ENCODE measurements at places on chromosomes 5 and 9. TPM values are rescaled to one million over a fixed set of nuclear protein-coding genes. Genes with fewer than 3 reads are reported as not detected.
A peak's percentile ranks its signal among the peaks of the same experiment; 100 is the strongest.

Gene LOX
- 2.7 TPM for total RNA-seq

GRCh38 chr5:5751498-5751897 lies 329.0 kb downstream of the ICE1 start:
- H3K4me1 ChIP-seq = no peaks in the 10 kb centered on the region
- H3K27ac ChIP-seq = no peak overlapping the region
- H3K27me3 ChIP-seq = no peaks in the 10 kb centered on the region
- no peak for DNase-seq
- no peak overlapping the region for H3K4me3 ChIP-seq

DNA sequence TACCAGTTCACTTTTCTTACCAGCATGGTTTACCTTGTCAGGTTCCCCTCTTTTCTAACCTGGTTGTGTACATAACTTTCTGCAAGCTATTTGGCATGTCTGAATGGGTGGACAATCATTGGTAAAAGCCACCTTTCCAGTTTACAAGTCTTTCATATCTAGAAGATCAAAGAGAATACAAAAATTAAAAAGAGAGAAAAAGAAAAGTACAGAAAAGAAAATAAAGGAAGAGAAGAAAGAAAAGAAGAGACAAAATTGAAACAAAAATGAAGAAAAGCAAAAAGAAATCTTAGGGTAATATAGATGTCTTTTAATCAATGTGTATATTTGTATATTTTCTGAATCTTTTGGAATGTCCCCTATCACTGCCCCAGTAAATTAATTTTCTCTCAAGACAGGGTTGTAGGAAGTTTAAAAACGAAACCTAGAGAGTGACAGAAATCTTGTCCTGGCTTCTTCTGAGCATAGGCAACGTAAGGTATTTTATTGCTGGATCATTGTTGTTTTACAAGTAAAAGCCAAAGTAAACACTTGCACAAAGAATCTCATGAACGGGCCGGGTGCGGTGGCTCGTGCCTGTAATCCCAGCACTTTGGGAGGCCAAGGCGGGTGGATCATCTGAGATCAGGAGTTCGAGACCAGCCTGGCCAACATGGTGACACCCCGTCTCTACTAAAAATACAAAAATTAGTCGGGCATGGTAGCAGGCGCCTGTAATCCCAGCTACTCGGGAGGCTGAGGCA lies 98.7 kb upstream of the IFNE start:
- H3K36me3 ChIP-seq = no peaks in the 10 kb centered on the region
- H3K4me1 ChIP-seq = no peaks in the 10 kb centered on the region
- no peak overlapping the region for H3K4me3 ChIP-seq

DNA sequence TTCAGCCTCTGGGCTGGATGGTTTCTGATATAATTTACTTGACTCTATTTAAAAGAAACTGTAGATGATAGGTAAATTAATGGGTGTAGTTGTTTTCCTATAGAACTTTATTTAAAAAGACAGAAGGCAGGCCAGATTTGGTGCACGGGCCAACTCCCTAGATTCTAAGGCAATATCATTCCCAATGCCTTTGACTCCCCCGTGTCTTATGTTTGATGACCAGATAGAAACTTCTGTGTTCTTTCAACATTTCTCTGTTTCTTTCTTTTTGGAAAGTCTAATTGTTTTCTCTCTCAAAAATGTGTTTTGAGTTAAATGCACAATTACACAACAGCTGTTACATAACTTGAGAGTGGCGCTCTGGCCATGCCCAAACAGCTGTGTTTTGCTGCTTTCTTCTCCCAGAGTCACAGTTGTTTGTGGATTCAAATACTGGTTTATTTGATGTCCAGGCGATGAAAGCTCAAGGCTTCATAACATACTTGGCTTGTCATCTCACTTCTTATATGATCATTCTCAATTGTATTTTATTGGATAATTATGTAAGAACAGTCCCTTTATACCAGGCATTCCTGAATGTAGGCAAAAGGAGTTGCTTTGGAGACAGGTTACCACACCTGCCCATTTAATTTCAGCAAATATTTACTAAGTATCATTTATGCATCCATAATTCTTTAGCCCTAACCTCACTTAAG lies 1.7 kb upstream of the ALDH1A1 start:
- H3K4me3 ChIP-seq = no peak overlapping the region
- peaks cover 2% of the 10 kb centered on the region for H3K4me1 ChIP-seq
- no peak for DNase-seq
- H3K27me3 ChIP-seq = no peaks in the 10 kb centered on the region
- no peaks in the 10 kb centered on the region for H3K36me3 ChIP-seq

DNA sequence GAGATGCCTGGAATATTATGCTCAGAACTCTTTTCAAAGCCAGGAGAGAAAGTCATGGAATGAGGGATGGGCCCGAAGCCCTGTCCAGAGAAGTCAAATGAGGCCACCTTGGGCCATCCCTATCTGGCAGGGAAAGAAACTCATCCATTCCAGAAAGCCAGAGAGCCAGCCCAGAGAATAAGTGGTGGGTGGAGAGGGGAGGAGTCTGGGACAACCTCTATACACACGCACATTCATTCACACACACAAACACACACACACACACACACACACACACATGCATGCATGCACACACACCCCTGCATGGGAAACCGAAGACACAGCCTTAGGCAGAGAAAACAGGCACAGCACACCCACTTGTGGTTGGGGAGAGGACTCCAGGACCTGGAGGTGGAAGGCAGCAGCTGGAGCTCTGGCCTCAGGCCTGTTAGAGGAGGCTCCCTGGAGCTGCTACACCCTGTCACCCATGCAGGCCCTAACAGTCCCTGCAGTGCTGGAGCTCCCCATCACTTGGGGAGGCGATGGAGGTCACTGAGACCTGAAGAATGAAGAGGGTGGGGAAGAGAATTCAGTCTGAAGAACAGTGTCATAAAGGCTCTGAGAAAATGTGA lies 38.0 kb downstream of the TGFBI start:
- peaks cover 25% of the 10 kb centered on the region for H3K36me3 ChIP-seq
- no peak for DNase-seq
- no peaks in the 10 kb centered on the region for H3K27me3 ChIP-seq
- H3K27ac ChIP-seq = peak overlapping the region; percentile 73
- H3K4me3 ChIP-seq = no peak overlapping the region
- H3K4me1 ChIP-seq = no peaks in the 10 kb centered on the region

Measured in heart left ventricle (tissue), 16 donors.